ENCODE measurements at places on chromosomes 12 and 14.

DNA sequence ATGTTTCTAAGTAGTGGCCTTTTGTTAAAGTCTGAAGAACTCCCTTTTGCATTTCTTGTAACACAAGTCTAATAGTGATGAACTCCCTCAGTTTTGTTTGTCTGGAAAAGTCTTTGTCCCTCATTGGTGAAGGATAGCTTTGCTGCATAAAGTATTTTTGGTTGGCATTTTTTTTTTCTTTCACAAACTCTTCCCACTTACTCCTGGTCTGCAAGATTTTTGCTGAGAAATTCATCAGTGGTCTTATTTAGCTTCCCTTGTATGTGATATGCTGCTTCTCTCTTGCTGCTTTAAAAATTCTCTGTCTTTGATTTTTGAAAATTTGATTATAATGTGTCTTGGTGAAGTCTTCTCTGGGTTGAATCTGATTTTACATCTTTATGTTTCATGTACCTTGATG, 22.7 kb downstream of the TRMT5 start:
- no peak for DNase-seq

GRCh38 chr12:62285284-62285683, 25.1 kb downstream of the USP15 start:
- DNase-seq = no peak

GRCh38 chr12:23587833-23588559, 361.5 kb downstream of the SOX5 start:
- no peak for DNase-seq

DNA sequence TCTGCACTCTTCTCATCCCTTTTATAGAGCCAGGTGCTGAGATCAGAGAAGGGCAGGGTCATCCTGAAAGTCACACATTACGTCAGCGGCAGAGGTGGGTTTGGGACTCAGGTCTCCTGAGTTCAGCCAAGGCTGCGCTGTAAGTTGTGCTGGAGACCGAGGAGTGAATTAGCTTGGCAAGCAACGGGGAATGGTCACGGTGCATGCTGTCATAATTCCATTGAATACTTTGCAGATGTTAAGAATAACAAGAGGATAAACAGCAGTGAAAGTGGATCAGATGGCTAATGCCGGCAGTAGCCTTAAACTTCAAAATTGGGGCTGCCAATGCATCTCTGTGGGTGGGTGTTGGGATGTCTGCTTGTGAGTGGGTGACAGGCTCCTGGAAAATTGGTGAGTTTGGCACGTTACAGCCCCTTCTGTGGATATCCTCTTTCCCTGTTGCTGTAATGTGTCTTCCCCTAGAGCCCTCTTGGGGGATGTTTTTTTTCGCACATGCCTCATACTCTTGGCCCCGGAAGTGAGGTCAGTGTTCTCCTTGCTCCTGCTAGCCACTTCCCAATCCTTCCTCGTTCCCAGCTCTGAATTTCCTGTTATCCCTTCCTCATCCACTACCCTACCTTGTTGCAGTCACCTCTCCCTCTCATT, 287.1 kb upstream of the SRRM4 start:
- no peak for DNase-seq

GRCh38 chr12:100733817-100734593, 60.6 kb upstream of the ANO4 start:
- DNase-seq = peak; percentile 45

DNA sequence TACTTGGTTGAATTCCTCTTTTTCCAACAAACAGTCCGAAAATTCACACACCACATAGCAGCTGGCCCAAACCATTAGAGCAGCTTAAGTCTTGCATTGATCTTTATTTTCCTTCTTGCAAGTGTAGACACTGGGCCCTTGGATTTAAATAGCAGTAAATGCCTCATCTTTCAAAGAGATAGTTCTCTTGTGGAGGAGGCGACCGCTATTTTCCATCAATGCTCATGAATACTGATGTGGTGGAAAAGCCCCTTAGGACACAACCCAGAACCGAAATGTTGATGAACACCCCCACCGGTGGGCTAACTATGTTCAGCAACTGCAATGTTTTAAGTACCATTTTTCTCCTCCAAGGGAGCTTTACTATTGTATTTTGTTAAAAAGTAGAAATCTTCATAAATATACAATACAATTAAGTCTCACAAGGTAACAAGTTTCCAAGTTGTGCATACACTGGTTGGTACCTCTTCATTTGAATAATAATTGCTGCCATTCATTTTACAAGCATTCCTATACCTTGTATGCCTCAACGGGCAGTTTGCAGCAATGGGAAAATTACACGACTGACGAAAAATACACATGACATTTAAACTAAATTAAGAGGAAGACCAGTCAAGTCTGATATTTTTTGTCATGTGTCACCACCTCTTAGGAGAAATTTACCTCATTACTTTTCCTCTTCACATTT, 18.0 kb downstream of the NIN start:
- no peak for DNase-seq

- no peak for DNase-seq
These were observed 42.9 kb upstream of the TESC start for GRCh38 chr12:117142094-117142493.

GRCh38 chr12:33795536-33795935, 226.8 kb upstream of the ALG10 start:
- DNase-seq = no peak

GRCh38 chr14:82549306-82549990, 1015.8 kb upstream of the SEL1L start:
- no peak for DNase-seq

DNA sequence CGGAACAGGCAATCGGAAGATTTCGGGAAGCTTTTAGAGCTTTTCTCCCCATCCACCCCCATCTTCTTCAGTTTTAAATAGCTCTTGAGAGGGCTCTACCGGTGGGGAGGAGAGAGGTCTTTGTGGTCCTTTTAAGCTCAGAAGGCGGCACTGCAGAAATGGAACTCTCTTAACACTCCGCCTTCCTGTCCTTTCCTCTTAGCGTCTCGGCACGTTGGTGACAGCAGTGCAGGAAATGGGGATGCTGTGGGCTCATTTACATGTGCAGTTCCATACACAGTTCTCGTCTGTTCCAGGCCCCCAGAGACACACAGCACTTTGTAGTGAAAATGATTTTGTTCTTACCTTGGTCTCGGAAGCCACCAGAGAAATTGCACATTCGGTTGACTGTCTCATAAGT, 50.4 kb upstream of the RIN3 start:
- DNase-seq = no peak

DNA sequence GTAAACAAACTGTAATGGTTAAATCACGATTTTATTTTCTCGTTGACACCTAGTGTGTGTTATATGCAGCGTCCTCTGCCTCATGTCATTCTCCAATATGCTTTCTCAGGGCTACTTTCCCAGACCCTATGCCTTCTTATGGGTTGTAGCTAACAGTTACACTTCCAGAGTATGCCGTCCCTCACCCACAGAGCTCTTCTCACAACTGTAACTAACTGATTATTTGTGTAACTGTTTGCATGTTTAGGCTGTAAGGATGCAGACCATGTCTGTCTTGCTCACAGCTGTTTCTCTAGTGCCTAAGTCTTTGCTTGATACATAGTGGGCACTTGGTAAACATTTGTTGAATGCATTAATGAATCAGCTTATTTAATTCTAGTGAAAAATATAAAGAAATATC, 417.5 kb downstream of the ZFP36L1 start:
- DNase-seq = no peak

DNA sequence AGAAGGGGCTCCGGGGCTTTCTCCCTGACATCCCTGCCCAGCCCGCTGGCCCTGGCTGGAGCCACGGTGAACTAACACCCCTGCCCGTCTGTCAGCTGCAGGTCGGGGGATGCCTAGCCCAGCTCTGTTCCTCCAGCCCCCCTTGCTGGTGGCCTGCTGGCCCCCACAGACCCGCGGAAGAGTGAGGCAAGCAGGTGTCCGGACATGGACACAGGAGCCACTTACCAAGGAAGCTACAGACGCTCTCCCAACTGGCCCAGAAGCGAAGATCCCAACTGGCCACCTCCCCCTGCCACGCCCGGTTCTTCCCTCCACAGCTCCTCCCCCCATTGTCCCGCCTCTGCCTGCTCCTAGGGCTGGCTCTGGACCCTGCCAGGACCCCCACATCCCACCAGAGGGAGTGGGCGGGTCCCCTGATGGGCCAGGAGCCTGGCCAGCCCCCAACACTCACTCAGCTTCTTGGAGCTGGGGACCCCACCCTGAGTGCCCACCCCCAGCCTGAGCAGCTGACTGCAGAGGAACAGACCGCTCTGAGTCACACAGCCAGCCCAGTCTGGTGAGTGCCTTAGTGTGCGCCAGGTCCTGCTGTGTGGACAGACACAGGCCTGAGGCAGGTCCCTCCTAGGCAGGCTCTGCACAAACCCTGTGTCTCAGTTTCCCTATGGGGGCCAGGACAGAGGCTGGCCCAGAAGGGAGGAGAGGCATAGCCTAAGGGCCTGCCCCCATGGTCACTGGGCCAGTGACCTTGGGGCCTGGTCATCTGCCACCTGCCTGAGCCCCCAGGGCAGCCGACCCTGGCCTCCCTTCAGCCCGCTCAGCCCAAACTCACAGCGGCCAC, 7.7 kb downstream of the AHNAK2 start:
- DNase-seq = no peak

DNA sequence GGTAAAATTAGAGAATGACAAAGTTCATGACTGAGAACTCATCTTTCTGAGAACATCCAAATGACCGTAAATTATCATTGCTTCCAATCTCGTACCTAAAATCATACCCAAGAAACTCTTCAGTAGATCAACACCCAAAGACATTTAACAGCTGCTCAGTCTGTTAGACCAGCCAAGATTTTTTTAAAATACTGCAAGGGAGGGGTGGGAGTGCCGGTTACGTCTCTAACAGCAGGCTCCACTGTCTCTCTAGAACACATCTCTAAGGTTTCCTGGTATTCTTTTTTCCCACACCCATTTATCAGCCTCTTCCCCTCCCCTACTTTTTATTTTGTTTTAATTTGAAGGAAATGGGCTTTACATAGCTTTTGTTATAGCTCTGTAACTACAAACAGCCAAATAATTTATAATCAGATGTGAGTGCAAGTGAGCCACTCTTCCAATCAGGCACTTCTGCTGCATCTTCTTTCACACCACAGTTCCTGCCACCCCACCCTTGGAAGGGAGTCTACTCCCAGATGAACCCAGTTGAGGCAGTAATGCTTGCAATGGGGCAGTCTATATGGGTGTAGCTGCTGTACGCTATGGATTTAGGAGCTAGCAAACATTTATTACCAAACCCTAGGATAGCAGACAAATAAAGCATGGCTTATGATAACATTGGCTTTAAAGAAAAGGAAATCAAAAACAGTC, 21.9 kb downstream of the PTPRB start:
- DNase-seq = no peak

- no peak for DNase-seq
These were observed 594.0 kb downstream of the KCNH5 start for GRCh38 chr14:62451221-62451620.

GRCh38 chr14:23109769-23110168, 5.0 kb upstream of the CIROP start:
- no peak for DNase-seq

DNA sequence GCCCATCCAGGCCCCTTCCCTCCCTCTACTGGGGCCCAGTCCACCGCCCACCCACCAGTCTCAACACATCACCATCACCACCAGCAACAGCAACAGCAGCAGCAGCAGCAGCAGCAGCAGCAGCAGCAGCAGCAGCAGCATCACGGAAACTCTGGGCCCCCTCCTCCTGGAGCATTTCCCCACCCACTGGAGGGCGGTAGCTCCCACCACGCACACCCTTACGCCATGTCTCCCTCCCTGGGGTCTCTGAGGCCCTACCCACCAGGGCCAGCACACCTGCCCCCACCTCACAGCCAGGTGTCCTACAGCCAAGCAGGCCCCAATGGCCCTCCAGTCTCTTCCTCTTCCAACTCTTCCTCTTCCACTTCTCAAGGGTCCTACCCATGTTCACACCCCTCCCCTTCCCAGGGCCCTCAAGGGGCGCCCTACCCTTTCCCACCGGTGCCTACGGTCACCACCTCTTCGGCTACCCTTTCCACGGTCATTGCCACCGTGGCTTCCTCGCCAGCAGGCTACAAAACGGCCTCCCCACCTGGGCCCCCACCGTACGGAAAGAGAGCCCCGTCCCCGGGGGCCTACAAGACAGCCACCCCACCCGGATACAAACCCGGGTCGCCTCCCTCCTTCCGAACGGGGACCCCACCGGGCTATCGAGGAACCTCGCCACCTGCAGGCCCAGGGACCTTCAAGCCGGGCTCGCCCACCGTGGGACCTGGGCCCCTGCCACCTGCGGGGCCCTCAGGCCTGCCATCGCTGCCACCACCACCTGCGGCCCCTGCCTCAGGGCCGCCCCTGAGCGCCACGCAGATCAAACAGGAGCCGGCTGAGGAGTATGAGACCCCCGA, 6.8 kb upstream of the RNU7-1 start:
- no peak for DNase-seq

DNA sequence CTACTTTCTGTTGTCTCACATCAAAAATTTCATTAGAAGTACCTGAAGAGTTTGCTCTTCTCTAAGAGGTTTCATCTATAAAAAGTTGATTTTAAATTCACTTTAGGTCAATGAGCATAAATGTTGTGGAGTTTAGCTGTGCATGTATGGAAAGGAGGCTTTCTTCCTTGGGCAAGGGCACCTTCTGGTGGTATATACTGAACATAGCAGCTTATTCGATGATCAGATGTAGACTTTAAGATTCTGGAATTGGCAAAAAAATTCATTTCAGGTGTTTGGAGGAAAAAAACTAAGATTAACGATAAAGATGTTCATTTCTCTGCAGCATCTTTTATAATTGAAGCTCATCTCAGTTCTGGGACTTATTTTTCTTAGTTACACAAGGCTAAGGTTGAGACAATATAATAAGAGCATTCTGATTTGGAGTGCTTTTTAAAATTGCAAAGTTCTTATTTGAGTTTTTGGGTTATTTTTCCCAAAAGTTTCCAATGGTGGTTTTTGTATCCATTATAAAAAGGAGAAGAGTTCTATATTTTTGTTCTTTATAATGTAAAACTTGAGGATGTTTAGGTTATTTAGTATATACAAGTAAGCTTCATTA, 46.8 kb downstream of the TMEM117 start:
- no peak for DNase-seq

DNA sequence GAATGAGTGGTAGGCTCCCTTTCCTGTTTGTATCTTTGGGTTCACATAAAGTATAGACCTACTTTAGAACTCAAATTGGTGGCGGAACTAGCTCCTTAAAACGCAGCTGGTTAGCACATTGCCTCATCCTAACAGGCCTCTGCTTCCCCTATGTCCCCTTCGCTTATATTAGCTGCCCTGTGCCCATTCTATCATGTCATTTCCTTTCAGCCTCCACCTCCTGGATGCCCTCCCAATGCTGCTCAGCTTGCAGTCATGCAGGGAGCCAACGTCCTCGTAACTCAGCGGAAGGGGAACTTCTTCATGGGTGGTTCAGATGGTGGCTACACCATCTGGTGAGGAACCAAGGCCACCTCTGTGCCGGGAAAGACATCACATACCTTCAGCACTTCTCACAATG, 3.5 kb downstream of the DAZAP2 start:
- no peak for DNase-seq

DNA sequence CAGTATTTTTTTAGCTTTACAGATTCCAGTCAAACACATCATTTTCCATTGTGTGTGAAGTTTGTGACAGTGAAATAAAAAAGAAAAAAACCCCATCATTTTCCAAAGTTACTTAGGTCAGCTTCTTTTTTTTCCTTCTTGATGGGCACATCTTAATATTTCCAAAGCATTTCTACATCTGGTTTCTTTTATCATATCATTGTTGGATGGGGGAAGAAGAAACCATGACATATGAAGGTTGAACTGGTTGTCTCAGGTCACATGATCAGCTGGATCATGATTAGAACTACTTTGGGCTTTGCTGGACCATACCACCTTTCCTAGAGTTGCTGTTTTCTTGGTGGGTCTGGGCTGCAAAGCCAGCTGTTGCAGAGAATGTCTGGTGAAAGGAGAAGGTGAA, 59.8 kb downstream of the FOS start:
- DNase-seq = no peak

All from SHP77 treated with DMSO at 0.1 percent for 48 hours (cell line).